ENCODE measurements at places on chromosomes 2 and 18. TPM values are rescaled to one million over a fixed set of nuclear protein-coding genes. Genes with fewer than 3 reads are reported as not detected.

Gene ST6GAL2
- not detected for total RNA-seq

Gene CASP10
- total RNA-seq: 0.87 TPM

Gene ERFE
- total RNA-seq: 10.3 TPM

Gene RNF144A
- 5.4 TPM for total RNA-seq

- DNase-seq: no peak
Measured at GRCh38 chr2:69525261-69525660, 88.0 kb upstream of the NFU1 start.

GRCh38 chr2:229446350-229446749, 175.3 kb upstream of the PID1 start:
- no peak for DNase-seq

- DNase-seq: no peak
Measured at GRCh38 chr2:217790681-217791392, 212.0 kb downstream of the TNS1 start.

DNA sequence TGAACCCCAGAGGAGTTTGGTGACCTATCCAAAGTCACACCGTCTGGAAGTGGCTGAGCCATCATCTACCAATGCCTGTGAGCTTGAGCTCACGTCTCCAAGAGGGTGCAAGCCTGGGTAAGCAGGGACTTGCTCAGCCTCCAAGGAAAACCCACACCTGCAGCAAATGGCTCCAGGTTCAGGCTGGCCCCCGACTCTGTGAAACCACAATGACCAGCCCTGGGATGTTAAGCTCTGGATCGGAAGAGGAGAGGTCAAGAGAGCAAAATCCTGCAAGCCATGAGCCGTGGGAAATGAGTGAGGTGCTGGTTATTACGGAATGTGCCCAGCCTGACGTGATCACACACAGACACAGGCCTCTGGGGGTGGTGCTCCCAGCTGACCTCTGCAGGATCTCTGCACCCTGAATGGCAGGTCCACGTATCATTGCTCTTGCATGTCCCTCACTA, 94.1 kb upstream of the OTOS start:
- DNase-seq: no peak

DNA sequence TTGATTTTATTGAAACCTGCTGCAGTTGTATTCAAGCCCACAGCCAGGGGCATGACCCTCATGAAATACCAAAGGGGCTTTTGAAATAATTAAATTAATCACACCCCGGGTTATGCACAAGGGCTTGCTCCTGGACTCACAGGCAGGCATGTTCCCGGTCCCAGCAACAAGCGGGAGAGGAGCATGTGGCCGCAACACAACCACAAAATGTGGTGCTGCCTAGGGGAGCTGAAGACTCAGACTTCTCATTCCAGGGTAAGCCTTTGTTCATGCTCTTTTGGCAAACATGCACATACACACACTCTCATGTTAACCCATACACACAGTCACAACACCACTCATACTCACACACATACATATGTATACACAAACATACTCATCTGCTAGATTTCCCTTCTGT, 233.7 kb upstream of the SMAD2 start:
- no peak for DNase-seq

- DNase-seq: no peak
Measured at GRCh38 chr2:85971366-85971765, 82.6 kb upstream of the ST3GAL5 start.

GRCh38 chr18:61841706-61842105, 51.1 kb downstream of the RNF152 start:
- no peak for DNase-seq

Data from Panc1 (cell line).